T-helper 1 cell (primary cell): ENCODE measurements at places on chromosomes 4 and X.

GRCh38 chr4:186159613-186160012 is 31.8 kb upstream of the CYP4V2 start:
- no peak for DNase-seq

DNA sequence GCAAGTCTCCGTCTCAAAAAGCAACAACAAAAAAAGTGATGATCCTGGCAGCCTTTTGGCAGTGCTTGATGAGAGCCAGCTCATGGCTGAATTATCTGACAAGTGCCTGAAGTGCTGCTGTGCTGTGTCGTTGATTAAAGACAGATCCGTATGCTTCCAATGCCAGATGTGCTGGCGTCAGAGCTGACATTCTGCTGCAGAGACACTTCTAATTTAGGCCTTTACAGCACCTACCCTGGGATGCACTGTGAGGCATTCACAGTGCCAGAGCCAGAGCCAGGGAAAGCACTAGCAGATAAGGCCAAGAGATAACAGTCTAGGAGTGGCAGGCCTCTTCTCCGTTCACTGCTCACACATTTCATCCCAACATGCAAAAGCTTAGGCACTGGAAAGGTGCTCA is 995.5 kb downstream of the RAB28 start:
- no peak for DNase-seq

GRCh38 chr4:11698846-11699590 is 270.3 kb upstream of the HS3ST1 start:
- no peak for DNase-seq

- no peak for DNase-seq
Observed at GRCh38 chr4:5460106-5460801, 248.1 kb downstream of the EVC2 start.

DNA sequence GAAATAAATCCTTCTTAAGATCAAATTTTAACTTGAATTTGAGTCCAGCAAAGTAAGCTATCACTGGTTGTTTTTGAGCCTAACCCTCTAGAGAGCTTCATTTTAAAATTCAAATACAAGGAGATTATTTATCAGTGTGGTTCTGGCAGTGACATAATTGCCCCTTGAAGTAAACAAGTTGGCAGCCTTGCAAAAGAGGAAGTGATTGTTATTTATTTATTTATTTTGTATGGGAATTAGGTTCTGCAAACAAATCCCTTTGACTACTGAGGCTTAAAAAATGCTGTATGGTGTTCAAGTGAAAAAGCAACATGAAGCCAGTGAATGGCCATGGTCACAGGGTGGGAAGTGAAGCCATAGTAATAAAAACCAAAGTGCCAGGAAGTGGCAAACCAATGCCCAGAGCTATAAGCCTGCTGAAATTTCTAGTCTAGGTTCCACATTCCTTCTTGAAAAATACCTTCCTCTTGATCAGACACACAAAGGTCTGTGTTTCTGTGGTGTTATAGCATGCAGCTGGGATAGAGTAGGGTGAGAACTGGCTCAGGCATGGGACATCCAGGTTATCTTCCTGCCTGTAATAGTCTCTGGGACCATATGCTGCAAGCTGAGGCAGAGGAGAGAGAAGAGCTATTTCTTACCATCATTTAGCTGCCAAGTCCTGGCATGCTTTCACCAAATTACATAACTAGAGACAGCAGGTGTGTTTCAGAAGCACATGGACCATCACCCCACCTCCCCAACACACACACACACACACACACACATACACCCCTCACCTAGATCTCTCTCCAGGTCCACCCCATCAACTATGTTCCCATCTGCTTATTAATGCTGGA is 47.1 kb upstream of the TSPAN7 start:
- no peak for DNase-seq

- DNase-seq, result peak; percentile 84
Observed at GRCh38 chrX:107673933-107674479, 45.7 kb downstream of the PRPS1 start.

DNA sequence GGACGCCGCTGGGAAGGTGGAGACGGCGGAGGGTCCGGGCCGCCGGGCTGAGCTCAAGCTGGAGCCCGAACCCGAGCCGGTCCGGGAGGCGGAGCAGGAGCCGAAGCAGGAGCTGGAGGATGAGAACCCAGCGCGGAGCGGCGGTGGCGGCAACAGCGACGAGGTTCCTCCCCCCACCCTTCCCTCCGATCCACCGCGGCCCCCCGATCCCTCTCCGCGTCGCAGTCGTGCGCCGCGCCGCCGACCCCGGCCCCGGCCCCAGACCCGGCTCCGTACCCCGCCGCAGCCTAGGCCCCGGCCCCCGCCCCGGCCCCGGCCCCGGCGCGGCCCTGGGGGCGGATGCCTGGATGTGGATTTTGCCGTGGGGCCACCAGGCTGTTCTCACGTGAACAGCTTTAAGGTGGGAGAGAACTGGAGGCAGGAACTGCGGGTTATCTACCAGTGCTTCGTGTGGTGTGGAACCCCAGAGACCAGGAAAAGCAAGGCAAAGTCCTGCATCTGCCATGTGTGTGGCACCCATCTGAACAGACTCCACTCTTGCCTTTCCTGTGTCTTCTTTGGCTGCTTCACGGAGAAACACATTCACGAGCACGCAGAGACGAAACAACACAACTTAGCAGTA is 483 bp downstream of the USP27X start:
- no peak for DNase-seq

- DNase-seq, result no peak
Observed at GRCh38 chr4:154618708-154619315, 6.4 kb upstream of the FGG start.

DNA sequence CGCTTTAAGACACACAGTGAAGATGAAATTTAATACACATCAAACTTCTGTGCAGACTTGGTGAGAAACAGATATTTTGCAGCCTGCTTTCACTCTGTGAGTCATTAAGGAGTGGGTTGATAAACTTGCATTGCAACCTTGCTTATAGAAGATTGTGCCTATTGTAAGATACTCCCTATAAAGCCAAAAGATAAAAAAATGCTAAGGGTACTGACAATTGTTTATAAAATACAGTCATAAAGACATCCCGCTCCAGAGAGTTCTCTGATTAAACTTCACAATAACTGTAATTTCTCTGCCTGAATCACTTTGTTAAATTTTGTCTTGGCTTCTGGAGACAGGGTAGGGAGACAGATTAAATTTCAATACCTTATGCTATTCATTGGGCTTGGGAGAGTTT is 49.1 kb downstream of the GALNT7 start:
- DNase-seq, result no peak

DNA sequence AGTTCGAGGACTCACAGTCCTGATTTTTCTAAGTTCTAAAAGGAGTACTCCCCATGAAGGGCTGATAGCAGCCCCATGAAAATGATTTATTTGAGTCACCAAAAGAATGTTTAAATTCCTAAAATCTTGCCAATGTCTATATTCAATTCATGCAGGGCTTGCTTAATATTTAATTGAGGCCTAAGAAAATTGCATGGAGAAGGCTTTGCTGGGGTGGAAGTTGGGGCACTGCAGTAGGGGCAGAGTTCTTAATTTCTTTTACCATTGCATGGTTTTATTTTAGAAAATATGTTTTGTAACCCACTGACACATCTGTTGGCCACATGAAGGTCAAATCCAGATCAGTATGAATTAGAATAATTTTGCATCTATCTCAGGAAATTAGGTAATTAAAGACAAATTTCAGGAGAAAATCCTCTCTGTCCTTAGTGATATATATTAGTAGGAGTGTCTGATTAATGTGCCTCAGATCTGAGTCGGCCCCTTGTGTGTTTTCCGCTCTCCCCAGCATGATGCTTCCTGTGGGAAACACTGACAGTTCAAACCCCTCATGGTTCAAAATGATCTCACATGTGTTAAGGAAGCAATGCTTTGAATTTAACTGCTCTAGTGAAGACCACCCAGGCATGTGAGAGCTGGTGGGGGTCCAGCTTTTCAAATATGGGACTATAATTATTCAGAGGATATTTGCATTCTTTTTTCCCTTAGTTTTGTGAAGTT is 54.0 kb upstream of the EGFL6 start:
- DNase-seq, result no peak

DNA sequence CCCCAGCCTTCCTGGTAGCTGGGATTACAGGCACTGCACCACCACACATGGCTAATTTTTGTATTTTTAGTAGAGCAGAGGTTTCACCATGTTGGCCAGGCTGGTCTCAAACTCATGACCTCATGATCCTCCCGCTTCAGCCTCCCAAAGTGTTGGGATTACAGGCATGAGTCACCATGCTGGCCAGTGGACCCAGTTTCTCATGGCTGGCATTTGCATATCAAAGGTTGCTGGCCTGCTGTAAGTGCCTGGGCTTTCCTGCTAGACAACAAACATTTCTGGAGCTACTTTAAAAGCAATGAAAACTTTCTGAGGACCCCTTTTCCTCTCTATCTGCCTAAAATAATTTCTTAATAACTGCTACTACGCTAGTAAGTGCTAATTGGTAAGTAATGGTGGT is 228.2 kb downstream of the PCDH10 start:
- DNase-seq, result no peak

GRCh38 chr4:575281-576141 is 584 bp downstream of the TMEM271 start:
- no peak for DNase-seq

- DNase-seq, result no peak
Observed at GRCh38 chr4:76708971-76709771, 188.8 kb downstream of the SOWAHB start.

- no peak for DNase-seq
Observed at GRCh38 chr4:6953751-6954380, 44.2 kb downstream of the TBC1D14 start.

DNA sequence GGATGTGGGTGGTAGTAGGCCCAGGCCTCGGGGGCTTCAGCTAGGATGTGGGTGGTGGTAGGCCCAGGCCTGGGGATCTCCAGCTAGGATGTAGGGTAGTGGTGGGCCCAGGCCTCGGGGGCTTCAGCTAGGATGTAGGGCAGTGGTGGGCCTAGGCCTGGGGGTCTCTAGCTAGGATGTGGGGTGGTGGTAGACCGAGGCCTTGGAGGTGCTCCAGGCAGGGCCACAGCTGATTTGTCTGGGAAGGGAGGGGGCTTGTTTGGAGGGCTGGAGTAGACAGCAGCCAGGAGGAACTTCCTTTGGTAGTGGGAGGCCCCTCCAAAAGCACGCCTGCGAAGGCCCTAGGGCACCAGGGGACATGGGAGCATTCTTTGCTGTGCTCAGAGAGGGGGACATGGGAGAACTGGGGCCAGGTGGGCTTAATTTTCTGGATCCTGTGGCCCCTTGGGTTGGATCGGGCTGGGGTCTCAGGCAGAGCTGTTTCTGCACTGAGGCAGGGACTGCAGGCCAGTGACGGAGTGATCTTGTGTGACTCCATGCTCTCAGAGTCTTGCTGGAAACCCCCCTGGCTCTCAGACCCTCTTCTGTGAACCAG is 3.3 kb upstream of the SPON2 start:
- DNase-seq, result no peak

GRCh38 chr4:83850435-83850834 is 314.5 kb downstream of the GPAT3 start:
- no peak for DNase-seq

DNA sequence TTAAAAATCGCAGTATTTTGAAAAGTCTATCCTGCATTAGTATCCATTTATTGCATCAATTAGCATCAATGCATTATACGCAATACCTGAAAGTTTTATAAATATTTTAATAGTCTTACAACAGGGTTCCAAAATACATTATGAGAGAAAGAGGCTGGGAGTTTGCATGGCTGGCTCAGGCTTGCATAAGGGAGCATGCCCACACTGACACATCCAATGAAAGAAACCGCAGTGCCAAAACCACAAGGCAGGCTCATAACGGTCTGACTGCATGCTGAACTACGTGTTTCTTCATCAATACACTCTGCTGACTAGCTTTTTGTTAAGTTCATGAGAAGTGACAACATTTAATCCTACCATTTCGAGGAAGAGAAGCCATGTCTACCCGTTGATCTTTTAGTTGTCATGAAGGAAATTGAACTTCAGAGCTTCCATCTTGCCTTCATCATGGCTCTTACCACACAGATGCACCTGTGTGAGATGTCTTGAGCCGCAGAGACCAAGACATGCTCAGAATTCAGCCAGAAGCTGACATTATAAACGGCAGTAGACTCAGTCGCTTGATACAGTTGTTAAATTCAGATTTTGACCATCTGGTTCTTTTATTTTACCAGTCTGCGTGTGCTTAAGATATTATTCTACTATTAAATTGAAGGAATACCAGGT is 168.8 kb upstream of the FRG1 start:
- no peak for DNase-seq

GRCh38 chr4:94826206-94826605 is 68.5 kb downstream of the BMPR1B start:
- DNase-seq, result no peak

GRCh38 chr4:113384600-113384999 is 335.1 kb downstream of the ANK2 start:
- no peak for DNase-seq

GRCh38 chrX:13144927-13145655 is 100.7 kb upstream of the FAM9C start:
- DNase-seq, result no peak

GRCh38 chr4:108484187-108484586 is 136.2 kb upstream of the RPL34 start:
- no peak for DNase-seq

DNA sequence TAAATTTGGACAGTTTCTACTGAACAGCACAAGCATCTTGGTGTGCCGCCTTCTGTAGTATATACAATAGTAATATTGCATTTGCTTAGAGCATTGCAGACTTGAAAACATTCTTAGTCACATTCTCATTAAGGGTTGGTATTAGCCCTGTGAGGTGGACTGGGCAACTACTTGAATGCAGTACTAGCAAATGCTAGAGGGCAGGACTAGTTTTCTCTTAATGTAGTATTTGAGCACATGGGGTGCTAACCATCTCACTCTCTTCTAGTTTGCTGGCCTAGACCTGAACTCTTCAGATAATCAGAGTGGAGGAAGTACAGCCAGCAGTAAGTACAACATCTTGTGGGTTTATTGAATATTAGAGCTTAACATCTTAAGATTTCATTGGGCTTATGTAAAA is 3.2 kb downstream of the DDX3X start:
- no peak for DNase-seq

GRCh38 chr4:97498875-97499274 is 644.4 kb downstream of the STPG2 start:
- DNase-seq, result no peak

DNA sequence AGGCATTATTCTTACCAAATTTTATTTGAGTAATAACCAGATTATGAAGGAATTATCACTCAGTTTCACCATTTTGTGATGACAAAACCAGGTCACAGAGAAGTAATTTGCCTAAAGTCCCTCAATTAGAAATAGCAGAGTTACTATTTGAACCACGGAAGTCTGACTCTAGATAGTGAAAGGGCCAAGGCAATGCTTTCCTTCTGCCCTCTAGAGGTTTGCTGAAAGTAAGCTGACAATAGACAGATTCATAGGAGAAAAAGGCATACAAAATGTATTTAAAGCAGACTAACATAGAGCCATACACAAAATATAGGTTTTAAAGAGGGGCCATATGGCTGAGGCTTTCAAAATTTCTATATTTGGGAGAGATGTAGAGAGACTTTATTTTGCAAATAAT is 43.1 kb downstream of the CXXC4 start:
- no peak for DNase-seq

- DNase-seq, result no peak
Observed at GRCh38 chrX:154603438-154604430, 15.3 kb downstream of the CTAG1B start.

GRCh38 chr4:181810711-181811110 is 432.5 kb upstream of the TENM3 start:
- DNase-seq, result no peak
